ENCODE measurements at places on chromosomes 4 and X.

- no peak for DNase-seq
Measured at GRCh38 chr4:78247536-78248285, 190.6 kb downstream of the FRAS1 start.

GRCh38 chr4:168849030-168849675, 160.9 kb downstream of the CBR4 start:
- DNase-seq: no peak

- peak; percentile 92 for DNase-seq
Measured at GRCh38 chr4:973431-974397, at the start of gene DGKQ. Gene DGKQ (minus strand): TSS chr4:973569. CDS start chr4:973482, 87 bp downstream.

DNA sequence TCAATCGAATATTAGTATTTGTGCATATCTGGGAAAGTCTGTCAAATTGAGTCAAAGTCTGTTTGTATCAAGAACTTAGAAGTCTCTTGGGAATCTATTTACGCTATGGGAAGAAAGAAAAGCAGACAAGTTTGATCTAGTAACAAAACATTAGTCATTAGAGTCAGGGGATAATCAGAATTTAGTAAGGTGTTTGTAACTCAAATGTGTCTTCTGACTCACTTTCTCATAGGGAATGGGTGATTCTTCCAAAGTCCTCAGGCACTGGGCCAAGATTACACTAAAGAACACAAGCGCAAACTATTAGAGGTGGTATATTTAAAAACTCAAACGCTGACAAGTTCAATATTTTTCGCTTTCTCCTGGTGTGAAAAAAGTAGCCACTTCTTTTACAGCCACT, 926.5 kb downstream of the PDHA2 start:
- no peak for DNase-seq

DNA sequence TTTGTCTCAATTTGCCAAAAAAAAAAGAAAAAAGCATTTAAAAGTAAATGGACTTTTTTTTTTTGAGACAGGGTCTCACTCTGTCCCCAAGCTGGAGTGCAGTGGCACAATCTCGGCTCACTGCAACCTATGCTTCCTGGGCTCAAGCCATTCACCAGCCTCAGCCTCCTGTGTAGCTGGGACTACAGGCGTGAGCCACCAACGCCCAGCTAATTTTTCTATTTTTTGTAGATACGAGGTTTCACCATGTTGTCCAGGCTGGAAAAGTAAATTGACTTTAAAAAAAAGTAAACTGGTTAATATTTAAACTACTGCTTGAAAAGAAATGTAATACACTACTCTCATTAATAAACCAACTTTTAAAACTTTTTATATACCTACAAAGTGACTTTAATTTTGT, 5.9 kb downstream of the AIFM1 start:
- DNase-seq: no peak

GRCh38 chr4:76499461-76499860, 64.4 kb downstream of the SHROOM3 start:
- DNase-seq: peak; percentile 39

DNA sequence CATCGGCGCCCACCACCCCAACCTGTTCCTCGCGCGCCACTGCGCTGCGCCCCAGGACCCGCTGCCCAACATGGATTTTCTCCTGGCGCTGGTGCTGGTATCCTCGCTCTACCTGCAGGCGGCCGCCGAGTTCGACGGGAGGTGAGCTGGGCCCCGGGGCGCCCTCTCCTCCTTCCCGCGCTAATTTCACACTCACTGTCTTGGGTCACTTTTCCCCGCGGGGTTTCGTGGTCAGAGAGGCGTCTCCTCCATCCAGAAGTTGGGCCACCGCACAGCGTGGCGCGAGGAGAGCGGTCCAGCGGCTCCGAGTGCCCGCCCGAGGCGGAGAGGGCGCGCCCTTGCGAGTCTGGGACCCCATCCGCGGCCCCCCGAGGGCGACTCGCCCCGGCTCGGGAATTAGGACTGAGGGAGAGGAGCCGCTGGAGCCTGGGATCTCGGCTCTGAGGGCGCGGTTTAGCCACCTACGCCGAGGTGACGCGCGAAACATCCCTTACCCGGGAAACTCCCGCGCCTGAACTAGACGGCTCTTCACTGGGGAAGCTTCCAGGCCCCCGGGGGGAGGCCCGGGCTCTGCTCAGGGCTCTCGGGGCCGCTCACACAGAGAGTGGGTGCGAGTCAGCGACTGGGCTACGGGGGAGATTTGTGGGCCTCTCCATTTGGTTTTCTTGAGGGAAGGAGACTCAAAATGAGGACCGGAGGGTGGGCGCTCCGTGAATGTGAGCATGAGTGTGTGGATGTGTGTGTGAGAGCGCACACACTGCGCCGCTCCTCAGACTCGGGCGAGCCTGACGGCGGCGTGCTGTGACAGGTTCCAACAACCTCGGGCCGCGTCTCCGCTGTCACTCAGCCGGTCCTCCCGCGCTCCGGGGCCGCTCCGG, 551 bp downstream of the NPNT start:
- DNase-seq: no peak

DNA sequence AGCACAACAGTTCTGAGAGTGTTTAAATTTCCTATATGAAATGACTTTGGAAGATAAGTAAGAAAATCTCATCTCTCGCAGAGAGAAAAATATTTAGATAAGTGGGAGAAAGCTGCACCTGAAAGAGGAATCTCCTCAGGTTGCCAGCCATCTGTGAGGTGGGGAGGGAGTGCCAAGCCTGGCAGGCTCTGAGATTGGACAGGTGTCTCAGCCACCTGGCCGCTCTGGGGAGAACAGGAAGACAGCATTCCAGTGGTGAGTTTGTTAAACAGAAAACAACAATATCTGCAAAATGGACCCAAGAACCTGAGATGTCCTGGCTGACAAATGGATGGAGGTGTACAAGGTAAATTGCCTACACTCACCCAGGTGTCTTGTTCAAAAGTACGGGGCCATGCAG, 31.3 kb downstream of the EMCN start:
- no peak for DNase-seq

GRCh38 chr4:170011921-170012628, 14.1 kb downstream of the MFAP3L start:
- DNase-seq: no peak

GRCh38 chr4:38565271-38566199, 98.5 kb upstream of the KLF3 start:
- no peak for DNase-seq

Data from CD4-positive, alpha-beta T cell treated with Interleukin-4 for 1 hour (primary cell).